ENCODE measurements at places on chromosomes 11 and 22.
A peak's percentile ranks its signal among the peaks of the same experiment; 100 is the strongest.

- DNase-seq: peak; percentile 13
Measured at GRCh38 chr22:19419464-19420178, 11.9 kb downstream of the HIRA start.

DNA sequence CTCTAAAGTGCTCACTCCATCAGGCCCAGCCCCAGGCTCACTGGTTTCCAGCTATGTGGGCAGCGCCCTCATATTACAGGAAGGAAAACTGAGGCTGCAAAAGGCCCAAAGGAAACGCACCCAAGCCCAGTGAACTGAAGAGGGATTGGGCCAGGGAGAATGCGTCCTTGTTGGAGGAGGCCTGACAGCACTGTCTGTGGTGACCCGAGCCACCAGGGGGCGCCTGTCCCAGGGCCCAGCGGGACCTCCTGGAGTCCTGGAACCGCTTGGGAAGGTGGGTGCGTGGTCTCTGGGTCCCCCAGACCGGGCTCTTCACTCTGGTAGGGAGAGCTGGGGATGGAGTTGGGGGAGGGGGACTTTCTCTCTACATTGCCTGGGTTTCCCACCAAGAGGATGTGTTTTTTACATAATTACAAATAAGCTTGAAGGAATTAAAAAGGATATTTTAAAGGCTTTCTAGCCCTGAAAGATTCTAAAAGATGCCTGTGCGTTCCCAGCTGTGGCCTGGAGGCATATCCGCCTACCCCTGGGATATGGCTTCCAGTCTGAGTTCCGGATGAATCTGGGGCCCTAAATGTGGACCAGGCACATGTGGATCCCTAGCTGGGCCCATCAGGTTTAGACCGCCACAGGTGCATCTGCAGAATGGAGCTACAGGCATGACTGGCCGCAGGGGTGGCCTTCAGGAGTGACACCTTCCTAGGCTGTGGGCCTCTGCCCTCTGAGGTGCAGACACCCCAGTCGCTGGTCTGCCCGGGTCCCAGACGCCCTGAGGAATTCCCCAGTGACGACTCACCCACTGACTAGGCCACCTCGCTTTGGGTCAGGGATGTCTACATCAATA, 4.2 kb downstream of the SPI1 start:
- DNase-seq: peak; percentile 80

GRCh38 chr11:40975076-40975475, 484.4 kb downstream of the LRRC4C start:
- no peak for DNase-seq

GRCh38 chr11:10388574-10388973, 66.5 kb upstream of the AMPD3 start:
- DNase-seq: no peak

GRCh38 chr11:122696662-122697061, 41.1 kb downstream of the UBASH3B start:
- no peak for DNase-seq

- no peak for DNase-seq
Measured at GRCh38 chr11:27004103-27004502, 10.2 kb downstream of the FIBIN start.

GRCh38 chr11:78030429-78031325, 7.6 kb upstream of the KCTD14 start:
- no peak for DNase-seq

DNA sequence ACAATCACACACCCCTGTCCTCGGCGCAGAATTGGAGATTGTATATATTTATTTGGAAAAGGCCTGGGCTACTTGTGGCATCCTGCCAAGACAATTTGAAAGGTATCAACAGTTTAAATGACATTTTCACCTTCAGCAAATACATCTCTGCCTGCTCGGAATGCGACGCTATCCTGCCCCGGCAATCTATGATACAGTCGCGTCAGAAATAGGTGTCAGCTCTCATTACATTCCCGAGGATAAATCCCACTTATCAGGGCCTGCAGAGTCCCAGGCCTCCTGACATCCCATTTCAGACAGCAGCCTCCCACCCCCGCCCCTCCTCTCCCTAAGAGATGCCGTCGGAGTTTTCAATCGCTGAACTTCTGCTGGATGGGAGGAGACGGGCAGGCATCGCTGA, 114.7 kb downstream of the BRD1 start:
- DNase-seq: no peak

GRCh38 chr11:10930972-10931760, 73.3 kb upstream of the ZBED5 start:
- no peak for DNase-seq

GRCh38 chr11:76103460-76103859, 102.8 kb downstream of the WNT11 start:
- DNase-seq: no peak

- no peak for DNase-seq
Measured at GRCh38 chr11:117547195-117547850, 219.7 kb downstream of the CEP164 start.

DNA sequence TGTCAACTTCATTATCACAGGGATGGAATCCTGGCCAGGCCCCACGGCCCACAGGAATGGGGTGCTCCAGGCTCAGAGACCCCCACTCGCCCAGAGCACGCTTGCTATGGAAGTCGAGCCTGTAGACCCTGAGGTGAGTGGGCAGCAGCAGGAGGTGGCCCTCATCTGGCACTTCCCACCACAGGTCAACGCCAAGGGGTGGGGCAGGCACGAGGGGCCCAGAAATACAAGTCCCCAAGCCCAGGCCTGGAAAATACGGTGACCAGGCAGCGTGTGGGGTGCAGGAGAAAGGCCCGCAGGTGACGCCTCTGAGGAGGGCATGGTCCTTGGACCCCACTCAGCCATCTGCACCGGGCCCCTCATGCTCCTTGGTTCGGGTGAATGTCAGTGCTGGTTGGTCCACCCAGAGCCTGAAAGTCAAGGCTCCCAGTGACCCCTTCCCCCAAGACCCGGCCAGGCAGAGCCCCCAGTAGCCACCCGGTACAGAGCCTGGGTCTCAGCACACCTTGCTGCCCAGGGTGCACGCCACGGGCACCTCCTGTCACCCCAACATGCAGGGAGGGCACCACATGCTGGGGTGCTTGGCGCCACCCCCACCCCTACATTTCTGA, 2.4 kb downstream of the MOB2 start:
- DNase-seq: no peak

GRCh38 chr22:49153921-49154320, 673.8 kb downstream of the BRD1 start:
- DNase-seq: no peak

DNA sequence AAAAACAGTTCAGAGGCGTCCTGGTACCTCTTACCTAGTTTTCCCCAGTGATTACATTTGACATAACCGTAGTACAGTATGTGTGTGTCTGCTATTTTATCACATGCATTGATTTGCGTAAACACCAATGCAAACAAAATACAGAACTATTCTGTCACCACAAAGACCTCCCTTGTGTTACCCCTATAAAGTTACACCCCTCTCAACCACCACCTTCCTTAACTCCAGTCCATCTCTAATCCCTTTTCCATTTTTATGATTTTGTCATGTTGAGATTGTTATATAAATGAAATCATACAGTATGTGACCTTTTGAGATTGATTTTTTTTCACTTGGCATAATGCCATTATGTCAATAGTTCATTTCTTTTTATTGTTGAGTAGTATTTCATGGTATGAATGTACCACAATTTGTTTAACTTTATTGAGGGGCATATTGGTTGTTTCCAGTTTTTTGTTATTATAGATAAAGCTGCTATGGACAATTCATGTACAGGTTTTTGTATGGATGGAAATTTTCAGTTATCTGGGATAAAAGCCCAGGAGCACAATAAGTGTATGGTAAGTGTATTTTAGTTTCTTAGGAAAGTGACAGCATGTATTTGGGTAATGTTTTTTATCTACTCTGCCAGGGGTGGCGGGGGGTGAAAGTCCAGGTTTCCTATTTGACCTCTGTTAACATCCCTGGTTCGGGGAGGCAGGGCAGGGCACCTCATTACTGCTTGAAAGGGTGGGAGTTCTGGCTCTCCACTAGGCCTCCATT, 6.0 kb upstream of the SLC37A2 start:
- DNase-seq: no peak

DNA sequence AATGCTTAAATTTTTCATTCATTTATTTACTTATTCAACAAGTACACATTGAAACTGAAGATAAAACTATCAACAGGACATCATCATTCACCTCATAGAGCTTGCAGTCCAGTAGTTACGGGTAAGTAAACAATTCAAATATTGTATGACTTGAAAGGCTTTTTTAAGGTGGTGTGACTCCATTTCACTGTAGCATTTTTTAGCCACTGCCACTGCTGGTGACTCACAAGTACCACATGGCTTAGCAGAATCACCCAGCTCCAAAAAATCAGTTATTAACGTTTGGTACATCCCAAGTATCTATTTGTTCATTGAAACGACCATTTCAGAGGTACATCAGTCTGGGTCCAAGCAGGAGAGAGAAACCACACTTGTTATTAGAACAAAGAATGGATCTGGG, 427.9 kb upstream of the DDI1 start:
- no peak for DNase-seq

DNA sequence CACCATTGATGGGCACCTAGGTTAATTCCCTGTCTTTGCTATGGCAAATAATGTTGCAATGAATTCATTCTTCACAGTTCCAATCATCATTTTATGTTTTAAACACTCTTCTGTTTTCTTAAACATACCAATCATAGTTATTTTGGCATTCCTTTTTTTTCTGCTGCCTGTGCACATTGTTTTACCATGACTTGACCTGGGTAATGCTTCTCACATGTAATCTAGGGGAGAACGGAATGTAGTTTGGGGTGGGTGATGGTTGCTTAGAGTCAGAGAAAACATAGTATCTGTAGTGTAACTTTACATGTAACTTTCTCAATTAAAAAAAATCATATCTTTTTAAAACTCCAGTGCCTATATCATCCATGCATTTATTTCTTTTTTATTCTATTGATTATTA, 1945.3 kb upstream of the RAG2 start:
- no peak for DNase-seq

GRCh38 chr11:46381819-46382645, 563 bp downstream of the MDK start:
- no peak for DNase-seq

DNA sequence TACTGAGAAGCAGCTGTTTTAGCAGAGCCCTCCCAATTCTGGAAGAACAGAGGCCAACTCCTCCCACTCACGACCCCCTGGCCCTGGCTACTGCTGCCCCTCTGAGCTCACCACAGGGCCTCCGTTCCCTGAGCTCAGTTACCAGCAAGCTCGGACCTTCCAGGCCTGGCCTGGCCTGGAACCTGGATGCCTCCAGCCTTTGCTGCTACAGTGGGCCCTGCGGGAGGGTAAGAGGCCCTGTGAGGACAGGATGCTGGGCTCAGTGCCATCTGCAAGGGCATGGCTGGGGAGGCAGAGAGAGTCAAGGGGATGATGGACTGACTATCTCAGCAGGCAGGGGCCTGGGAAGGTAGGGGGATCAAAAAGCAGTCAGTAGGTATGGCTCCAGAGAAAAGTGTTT, 209.9 kb upstream of the NCAM1 start:
- DNase-seq: no peak

GRCh38 chr11:109480251-109480650, 58.3 kb downstream of the C11orf87 start:
- DNase-seq: no peak

DNA sequence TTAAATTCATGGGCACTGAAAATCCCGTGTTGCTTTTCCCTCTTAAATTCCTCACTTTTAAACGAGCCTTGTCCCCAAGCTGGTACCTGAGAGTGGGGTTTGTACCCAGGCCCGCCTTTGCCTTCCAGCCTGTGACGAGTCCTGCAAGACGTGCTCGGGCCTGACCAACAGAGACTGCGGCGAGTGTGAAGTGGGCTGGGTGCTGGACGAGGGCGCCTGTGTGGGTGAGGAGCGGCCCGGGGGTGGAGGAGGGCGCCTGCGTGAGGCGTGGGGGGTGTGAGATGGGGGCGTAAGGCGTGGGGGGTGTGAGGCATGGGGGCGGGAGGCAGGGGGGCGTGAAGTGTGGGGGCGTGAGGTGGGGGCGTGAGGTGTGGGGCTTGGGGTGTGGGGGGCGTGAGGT, 4.0 kb downstream of the CRELD2 start:
- DNase-seq: no peak

DNA sequence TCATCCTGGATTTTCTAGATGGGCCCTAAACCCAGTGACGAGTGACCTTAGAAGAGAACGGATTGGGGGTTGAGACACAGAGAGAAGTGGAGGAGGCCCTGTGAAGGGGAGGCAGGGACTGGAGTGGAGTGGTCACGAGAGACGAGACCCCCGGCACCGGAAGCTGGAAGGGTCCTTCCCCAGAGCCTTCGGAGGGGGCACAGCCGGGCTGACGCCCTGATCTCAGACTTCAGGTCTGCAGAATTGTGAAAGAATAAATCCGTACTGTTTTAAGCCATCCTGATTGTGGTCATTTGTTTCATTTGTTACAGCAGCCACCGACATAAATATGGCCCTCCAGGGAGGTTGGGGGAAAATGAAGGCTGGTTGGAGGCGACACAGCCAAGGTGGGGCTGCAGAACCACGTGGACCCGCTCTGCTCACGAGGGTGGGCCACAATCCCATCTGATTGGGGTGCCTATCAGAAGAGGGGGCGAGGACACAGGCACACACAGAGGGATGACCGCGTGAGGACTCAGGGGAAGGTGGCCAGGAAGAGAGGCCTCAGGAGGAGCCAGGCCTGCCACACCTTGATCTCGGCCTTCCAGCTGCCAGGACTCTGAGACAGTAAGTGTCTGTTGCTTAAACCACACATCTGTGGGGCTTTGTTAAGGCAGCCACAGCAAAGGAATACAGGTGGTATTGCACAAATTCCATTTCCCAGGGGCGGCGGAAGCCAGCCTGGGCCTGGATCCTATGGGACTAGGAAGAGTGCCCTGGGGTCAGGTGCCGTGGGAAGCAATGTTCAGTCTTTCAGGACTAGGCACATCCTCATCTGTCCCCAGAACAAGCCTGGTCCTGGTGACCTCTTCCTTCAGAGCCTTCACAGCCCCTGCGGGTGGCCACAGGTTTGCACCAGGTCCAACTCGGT, 73.3 kb upstream of the SHANK2 start:
- no peak for DNase-seq

GRCh38 chr11:77346906-77347603, 45.6 kb upstream of the GDPD4 start:
- no peak for DNase-seq

DNA sequence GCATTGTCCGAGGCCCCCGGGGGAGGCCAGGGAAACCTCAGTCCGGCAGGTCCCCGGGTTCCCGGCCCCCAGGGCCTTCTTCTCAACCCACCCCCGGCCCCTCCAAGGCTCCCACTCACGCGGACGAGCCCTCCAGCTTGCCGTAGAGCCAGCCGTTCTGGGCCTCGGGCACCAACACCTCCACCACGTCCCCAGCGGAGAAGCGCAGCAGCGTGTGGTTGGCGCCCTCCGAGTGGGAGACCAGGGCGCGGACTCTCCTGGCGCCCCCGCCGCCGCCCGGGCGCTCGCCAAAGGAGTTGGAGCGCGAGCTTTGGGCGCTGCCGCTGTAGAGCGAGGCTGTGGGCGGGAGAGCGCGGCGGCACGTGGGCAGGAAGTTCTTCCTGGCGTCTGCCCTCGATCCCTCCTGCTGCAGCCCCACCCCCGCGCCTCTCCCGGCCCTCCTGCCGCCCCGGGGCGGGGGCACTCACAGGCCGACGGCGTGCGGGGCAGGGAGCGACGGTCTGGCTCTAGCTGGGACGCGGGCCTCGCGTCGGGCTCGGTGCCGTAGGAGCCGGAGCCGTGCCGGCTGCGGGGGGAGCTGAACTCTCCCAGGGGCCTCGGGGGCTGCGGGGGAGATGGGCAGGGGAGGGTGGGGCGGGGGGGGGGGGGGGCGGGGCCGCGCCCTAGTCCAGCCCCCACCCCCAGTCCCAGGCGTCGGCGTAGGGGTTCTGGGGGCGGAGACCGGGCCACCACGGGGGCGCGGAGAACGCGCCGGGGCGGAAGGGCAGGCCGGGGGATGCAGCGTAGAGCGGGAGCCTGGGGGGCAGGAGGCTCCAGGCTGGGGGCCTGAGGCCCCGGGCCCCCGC, 4.9 kb upstream of the SLC16A8 start:
- no peak for DNase-seq

- DNase-seq: peak; percentile 36
Measured at GRCh38 chr11:123083623-123084029, 21.7 kb upstream of the HSPA8 start.

Measured in stimulated activated CD8-positive, alpha-beta memory T cell treated with anti-CD3 and anti-CD28 coated beads, Interleukin-4, amount 100 ng/mL, for 1 hour (primary cell).